ENCODE measurements at places on chromosomes 12 and 14.

DNA sequence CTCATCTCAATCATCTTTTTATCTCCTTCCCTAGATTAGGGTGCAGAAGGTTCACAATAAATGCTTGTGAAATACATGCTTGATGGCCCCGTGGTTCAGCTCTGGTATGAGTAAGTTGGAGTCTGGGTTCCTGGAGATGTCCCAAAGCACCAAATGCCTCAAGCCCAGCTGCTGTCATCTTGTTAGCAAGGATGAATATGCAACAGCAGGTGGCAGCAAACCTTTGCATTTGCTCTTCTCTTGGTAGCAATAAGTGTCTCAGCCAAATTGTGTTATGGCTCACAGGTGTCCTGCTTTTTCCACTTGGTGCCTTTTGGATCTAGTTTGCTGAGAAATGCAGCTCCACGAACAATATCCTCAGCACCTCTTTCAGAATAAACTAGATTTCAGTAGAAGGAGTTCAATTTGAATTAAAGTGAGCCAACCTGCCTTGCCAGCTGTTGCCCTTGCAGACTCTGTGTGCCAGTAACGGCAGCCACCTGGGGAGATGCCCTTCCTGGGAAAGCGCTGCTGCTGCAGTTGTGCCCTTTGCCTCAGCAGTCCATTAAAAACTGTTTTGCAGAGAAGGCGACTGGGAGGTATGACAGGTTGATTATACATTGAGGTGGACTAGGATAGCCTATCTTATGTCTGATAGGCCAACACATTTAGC lies 417.3 kb downstream of the SNAPC1 start:
- peak; percentile 49 for DNase-seq

GRCh38 chr14:68971411-68972035 lies 7.6 kb downstream of the ACTN1 start:
- DNase-seq = no peak

DNA sequence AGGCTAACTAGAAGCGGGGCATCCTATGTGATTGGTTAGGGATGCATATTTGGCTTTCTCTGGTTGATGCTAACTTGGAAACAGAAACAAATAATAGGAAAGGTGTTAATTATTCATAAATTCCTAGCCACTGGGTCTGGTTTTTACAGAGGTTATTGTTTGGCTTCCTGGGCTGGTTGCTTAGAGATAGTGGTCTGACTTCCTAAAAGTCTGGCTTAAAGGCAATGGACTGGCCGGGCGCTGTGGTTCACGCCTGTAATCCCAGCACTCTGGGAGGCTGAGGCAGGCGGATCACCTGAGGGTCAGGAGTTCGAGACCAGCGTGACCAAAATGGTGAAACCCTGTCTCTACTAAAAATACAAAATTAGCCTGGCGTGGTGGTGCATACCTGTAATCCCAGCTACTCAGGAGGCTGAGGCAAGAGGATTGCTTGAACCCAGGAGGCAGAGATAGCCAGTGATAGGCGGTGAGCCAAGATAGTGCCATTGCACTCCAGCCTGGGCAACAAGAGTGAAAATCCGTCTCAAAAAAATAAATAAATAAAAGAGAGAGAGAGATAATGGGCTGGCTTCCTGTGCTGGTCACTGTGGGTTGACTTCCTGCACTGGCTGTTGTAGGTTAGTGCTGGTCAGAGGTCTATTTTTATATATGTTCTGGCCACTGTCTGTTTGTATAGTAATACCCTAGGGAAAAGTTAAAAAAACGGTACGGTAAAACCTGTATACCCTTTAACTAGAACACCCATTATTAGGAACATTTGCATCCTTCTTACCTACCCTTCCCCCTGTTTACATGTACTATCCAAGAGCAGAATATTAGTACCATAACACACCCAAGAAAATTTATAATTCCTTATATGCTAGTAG lies 24.1 kb downstream of the OR6S1 start:
- DNase-seq = no peak

- no peak for DNase-seq
Observed at GRCh38 chr12:94445662-94446061, 14.0 kb downstream of the CEP83 start.

DNA sequence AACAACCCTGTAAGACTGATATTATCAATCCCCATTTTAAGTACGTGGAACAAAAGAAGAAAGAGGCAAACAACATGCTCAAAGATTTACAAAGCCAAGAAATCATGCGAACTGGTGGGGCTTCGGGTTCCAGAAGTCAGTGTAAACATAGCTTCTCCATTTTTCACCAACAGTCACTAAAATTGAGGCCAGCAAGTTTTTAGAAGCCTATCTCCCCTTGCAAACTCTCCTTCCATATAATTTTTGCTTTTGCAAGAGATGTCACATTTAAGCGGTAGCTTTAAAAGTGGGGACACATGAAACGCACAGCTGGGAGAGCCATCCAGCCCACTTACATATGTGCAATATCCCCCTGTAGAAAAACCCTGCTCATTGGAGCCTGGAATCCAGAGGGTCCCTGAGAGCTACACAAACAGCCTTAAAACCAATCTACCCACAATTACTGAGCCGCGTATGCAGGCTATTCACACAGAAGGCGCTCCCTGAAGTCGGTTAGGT lies 797 bp downstream of the SLC11A2 start:
- peak; percentile 51 for DNase-seq
